ENCODE measurements at places on chromosomes 3 and 15. TPM values are rescaled to one million over a fixed set of nuclear protein-coding genes. Genes with fewer than 3 reads are reported as not detected.

GABRR3 gene
- not detected for total RNA-seq

DNA sequence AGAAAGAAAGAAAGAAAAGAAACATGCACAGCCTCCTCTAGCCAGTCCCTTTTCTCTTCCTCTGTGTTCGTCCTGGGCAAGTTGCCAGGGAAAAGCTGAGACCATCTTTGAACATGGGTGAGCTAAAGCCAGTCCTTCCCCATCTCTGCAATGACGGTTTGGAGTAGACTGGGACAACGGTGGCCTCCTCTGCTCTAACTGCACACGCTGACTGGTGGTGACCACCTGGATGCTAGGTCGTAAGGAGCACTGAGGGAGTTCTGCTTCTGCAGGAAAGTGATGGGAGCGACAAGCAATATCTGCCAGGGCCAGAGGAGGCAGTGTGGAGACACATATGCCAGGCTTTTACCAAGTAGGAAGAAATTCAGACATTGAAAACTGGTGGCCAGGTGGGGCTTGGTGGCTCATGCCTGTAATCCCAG, 111.7 kb downstream of the NUP210 start:
- H3K36me3 ChIP-seq = no peaks in the 10 kb centered on the region
- H3K4me3 ChIP-seq = no peak overlapping the region
- H3K27me3 ChIP-seq = no peaks in the 10 kb centered on the region
- H3K27ac ChIP-seq = peak overlapping the region; percentile 59
- H3K4me1 ChIP-seq = peaks cover 4% of the 10 kb centered on the region

RPS27L gene
- total RNA-seq = 240 TPM

DNA sequence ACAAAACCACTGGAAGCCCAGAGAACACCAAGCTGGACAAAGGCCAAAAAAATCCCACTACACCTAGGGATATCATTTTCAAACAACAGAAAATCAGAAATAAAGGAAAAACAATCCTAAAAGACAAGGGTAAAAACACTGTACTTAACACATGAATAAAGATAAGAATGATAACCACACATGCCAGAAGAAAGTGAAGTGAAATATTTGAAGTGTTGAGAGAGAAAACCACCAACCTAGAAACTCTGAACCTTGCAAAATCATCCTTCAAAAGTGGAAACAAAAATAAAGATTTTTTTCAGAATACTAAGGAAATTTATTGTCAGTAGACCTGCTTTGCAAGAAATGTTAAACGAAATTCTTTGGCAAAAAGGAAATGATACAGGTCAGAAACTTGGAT, 45.1 kb downstream of the KPNA1 start:
- no peak for ATAC-seq
- peaks cover 36% of the 10 kb centered on the region for H3K4me1 ChIP-seq
- no peaks in the 10 kb centered on the region for H3K27me3 ChIP-seq
- peak overlapping the region; percentile 18 for H3K4me3 ChIP-seq

DNA sequence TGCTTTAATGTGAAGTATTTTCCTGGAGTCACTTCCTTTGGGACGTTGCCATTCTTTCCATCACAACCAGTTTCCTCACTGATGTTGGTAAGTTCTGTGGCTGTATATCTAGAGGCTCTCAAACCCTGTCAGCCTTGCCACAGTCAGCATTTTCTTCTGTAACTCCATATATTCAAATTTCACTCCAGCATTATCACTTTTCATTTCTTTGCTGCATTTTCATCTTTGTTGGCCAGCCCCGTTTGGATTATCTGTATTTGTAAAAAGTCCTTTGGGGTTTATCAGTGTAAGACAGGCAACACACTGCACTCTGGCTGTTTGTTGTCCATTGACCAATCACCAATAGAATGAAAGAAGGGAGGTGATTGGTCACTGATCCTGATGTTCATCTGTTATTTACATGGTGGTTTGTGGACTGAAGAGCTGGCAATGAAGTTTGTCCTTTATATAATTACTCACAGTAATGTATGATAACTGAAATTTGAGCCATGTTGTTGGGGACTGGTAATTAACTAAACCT, 20.3 kb downstream of the GMPS start:
- H3K36me3 ChIP-seq = peaks cover 44% of the 10 kb centered on the region
- no peak for ATAC-seq
- no peaks in the 10 kb centered on the region for H3K27me3 ChIP-seq
- no peak overlapping the region for H3K27ac ChIP-seq
- peaks cover 25% of the 10 kb centered on the region for H3K4me1 ChIP-seq
- H3K4me3 ChIP-seq = no peak overlapping the region

- H3K4me3 ChIP-seq = peak overlapping the region; percentile 88
- peaks cover 40% of the 10 kb centered on the region for H3K4me1 ChIP-seq
- ATAC-seq = peak; percentile 13
- peaks cover 58% of the 10 kb centered on the region for H3K36me3 ChIP-seq
- H3K27ac ChIP-seq = peak overlapping the region; percentile 89
- no peaks in the 10 kb centered on the region for H3K27me3 ChIP-seq
Observed at GRCh38 chr3:119555309-119555735, 4.1 kb downstream of the CD80 start.

TRH gene
- not detected for total RNA-seq

DNA sequence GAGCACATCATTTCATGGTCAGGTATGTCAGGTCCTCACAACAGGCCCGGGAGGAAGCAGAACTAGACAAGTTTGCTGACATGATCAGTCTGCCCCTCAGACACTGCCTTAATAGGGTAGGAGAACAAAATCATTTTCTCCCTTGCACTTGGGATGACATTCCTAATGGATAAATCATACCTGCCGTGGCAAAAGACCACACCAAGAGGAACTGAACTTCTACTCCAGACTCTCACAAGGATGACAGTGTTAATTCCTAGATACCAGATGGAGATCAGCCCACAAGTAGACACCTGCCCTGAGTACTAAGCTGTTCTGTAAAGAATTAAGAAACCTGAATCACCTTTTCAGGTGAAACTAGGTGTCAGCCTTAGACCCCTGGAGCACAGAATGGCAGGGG, 19.5 kb downstream of the SIAH2 start:
- H3K27ac ChIP-seq = peak overlapping the region; percentile 100
- peaks cover 76% of the 10 kb centered on the region for H3K4me1 ChIP-seq
- H3K36me3 ChIP-seq = peaks cover 95% of the 10 kb centered on the region
- no peaks in the 10 kb centered on the region for H3K27me3 ChIP-seq
- no peak for ATAC-seq
- H3K4me3 ChIP-seq = peak overlapping the region; percentile 76

NOX5 gene
- not detected for total RNA-seq

GOLGA8M gene
- total RNA-seq = not detected

DNA sequence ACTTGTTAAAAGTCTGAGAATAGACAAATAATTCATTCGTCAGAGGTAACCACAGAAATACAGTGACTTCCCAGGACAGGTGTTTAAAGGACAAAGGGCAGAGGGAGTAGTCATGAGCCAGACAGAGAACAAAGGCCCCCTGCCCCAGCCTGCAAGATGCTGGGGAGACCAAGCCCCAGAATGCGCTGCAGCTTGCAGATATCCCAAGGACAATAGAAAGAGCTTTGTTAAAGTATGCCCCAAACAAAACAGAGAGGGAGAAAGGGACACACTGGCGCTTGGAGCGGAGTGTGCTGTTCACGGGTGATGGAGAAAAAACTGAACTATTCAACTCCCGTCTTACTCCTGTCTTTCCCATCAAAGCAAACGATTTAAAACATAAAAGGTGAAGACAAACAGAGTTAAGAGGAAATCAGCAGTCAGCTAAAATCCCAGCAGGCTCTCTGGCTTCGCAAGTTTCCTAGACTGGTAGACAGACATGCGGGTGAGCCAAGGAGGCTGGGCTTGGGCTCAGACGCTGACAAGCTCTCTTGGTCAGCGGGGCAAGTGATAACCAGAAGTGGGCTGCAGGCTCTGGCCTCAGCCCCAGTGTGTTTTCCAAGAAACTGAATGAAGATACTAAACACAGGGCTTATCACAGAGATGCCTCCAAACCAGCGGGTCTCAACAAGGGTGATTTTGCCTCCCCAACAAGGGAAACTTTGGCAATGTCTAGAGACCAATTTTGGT, 130.1 kb downstream of the UACA start:
- H3K27me3 ChIP-seq = peaks cover 29% of the 10 kb centered on the region
- no peaks in the 10 kb centered on the region for H3K4me1 ChIP-seq
- no peak overlapping the region for H3K4me3 ChIP-seq
- ATAC-seq = no peak

DNA sequence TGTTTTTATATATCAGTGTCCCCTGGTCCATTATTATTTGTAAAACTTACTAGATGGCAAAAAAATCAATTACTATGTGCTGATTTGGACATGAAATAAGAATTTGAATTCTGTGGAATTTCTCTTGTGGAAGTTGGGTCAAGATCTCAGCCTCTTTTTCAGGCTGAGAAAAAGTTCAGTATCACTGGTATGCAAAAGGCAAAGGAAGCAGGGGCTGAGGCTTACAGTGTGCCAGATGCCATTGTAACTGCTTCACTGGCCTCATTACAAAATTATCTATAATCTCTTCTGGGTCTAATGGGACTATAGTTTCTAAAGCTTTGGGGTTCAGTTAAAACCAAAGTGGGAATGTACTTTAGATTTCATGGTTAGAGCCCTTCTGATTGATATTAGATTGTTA, 125.9 kb upstream of the SLC7A14 start:
- H3K27me3 ChIP-seq = peaks cover 45% of the 10 kb centered on the region
- H3K36me3 ChIP-seq = no peaks in the 10 kb centered on the region
- no peak overlapping the region for H3K27ac ChIP-seq
- ATAC-seq = no peak
- no peak overlapping the region for H3K4me3 ChIP-seq

ZMYND10 gene
- total RNA-seq = 10.9 TPM

DNA sequence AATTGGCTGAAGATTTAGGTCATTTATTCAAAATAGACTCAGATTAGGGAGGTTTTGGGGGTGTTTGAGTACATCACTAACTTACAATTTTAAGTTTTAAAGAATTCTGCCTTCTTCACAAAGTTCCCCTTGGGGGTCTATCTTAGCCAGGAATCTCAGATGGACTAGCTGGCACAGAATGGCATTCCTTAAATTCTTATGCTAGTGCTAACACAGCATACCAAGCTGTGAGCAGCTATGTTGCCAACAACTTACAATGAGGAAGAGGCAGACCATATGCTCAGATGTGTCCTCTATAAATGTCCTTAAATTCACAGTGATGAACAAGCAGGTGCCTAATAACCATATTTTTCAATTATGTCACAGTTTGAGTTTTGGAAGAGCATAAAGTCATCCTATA, 60.9 kb upstream of the NPHP3 start:
- no peaks in the 10 kb centered on the region for H3K36me3 ChIP-seq
- no peak overlapping the region for H3K4me3 ChIP-seq
- H3K27ac ChIP-seq = no peak overlapping the region
- ATAC-seq = no peak
- H3K27me3 ChIP-seq = peaks cover 23% of the 10 kb centered on the region
- no peaks in the 10 kb centered on the region for H3K4me1 ChIP-seq

Measured in activated T-helper 17 cell treated with anti-CD3 and anti-CD28 coated beads, Interleukin-2, amount 50 U/mL, for 72 hours (primary cell).